ENCODE measurements at places on chromosomes 3 and 15.

DNA sequence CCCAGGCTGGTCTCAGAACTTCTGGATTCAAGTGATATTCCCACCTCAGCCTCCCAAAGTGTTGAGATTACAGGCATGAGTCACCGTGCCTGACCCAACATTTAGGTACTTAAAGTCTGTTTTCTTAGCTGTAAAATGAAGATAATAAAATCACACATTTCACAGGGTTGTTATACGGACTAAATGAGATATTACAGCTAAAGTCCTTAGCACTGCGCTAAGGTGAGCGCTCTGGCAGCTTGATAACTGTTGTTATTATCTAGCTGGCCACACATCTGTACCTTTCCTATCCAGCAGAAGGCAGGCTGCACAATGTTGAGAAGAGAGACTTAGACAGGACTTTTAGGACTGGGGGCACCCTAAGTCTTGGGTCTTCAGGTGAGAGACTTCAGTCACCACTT is 2.7 kb upstream of the LIPH start:
- ATAC-seq, result no peak

GRCh38 chr3:186845756-186846155 is 3.2 kb downstream of the ADIPOQ start:
- ATAC-seq, result no peak

DNA sequence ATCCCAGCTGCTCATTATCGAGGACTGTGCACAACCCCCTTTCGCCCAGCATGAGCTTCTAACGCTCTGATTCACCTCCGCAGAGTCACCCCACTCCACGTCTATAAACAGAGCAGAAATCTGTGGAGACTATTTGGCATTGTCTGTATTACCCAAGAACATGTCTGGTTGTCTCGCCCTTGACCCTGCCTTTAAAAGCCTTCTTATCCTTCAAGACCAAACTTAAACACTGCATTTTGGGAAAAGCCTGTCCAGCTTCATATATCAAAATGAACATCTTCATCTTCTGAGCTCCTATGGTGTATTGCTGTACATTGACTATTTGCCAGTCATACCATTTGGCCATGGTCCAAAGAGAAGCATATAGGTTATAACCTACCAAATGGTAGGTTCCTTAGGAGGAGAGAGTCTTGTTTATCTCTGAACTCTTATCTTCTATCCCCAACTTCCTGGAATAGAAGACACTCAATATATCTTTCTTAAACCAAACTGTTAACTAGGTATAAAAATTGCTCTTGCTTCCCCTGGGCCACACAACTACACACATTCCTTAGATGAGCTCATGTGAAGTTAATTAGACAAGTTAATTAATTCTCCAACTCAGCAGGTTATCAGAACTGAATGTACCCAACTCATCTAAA is 90.1 kb downstream of the FBN1 start:
- no peak for ATAC-seq

- no peak for ATAC-seq
These were observed 3.2 kb downstream of the DTWD1 start for GRCh38 chr15:49624056-49624455.

DNA sequence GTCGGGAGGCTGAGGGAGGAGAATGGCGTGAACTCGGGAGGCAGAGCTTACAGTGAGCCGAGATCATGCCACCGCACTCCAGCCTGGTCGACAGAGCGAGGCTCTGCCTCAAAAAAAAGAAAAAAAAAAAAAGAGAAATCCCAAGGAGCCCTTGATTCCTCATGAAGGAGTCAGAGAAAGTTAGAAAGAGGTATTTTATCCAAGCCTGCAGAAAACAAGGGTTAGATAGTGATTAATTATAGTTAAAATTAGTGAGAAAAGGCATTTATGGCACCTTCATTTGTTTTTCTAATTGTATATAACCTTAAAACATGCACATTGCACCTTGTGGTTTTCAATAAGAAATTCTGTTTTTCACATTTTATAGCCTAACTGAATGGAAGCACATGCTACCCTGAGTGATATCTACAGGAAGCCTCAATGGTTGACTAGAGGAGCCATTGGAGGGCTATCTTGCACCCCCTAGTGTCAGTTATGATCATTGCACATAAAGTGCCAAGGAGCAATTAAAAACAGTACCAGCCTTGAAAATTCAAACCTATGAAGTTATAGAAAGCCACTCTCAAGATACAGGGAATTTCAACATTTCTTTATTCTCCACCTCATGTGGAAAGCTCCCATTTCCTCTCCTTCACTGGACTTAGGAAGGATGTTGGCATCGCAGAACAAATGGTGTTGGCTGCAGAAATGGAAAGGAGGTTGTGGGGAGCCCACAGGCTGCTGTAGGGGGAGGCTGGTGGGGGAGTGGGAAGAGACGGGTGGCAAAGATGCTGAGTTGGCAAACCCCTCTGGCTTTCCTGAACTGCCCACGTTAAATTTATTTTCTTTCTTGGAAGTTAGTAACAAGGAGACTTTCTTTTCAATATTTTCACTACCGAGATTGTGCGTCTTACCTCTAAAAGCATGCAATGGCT is 48.5 kb downstream of the ITGA11 start:
- no peak for ATAC-seq

DNA sequence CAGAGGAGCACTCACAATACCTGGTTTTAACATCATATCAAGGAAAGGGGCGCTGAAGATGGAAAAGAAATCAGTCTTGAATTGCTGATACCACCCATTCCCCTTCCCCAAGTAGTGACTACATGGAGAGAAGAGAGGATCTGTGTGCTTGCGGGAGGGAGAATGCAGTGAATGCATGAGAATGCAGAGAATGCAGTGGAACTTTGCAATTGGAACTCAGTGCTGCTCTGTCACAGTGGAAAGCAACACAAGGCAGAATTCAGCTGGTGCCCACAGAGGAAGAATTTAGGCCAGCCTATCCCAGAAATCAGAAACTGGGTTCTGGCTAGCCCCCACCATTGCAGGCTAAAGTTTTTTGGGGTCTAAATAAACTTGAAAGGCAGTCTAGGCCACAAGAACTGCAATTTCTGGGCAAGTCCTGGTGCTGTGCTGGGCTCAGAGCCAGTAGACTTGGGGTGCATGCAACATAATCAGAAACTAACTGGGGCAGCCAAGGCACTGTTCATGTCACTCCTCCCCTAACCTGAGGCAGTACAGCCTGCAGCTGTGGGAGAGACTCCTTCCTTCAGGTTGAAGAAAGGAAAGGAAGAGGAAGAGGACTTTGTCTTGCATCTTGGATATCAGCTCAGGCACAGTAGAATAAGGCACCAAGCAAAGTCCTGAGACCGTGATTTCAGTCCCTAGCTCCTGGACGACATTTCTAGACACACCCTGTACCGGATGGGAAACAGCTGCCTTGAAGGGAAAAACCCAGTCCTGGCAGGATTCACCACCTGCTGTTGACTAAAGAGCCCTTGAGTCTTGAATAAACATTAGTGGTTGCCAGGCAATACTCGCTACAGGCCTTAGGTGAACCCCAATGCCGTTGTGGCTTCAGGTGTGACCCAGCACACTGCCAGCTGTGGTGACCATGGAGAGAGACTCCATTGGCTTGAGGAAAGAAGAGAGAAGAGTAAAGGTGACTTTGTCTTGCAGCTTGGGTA is 329.3 kb downstream of the TBL1XR1 start:
- peak; percentile 36 for ATAC-seq

- no peak for ATAC-seq
These were observed 30.7 kb downstream of the EIF4E3 start for GRCh38 chr3:71694358-71694999.

DNA sequence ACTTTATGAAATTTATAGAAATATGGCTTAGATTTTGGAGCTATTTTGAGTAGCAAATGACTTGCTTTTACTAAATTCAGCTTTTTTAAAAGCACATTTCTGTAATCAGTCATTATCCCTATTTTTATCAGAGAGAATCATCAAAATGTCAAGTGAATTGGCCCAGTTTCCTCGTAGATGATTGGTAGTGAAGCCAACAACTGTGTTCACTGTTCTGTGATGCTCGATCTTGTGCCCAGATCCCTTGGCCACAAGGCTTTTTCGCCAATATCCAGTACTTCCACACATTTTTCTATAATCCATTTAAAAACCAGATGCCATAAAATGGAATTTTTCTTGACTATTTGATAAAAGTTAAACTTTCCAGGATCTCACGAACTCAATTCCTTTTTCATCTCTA is 336.5 kb downstream of the ZNF385D start:
- no peak for ATAC-seq

- ATAC-seq, result no peak
These were observed 887.3 kb downstream of the NTRK3 start for GRCh38 chr15:87369269-87369668.

DNA sequence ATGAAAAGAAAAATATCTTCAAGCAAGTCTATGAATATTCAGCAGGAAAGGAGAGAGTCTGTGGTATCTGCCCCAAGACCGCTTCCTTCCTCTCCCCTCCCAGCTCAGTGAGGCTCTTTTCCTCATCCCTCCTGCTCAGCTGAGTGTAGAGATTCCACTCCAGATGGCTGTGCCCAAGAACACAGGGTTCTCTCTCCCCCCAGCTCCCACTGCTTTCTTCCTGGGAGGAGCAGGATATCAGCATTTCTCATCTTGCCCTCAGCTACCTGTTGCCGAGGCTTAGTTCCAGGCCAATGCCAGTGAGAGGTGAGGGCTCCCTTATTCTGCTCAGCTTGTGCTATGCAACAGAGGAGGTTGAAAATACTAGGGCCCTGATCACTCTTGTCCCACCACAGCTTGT is 211.9 kb downstream of the SV2B start:
- no peak for ATAC-seq

DNA sequence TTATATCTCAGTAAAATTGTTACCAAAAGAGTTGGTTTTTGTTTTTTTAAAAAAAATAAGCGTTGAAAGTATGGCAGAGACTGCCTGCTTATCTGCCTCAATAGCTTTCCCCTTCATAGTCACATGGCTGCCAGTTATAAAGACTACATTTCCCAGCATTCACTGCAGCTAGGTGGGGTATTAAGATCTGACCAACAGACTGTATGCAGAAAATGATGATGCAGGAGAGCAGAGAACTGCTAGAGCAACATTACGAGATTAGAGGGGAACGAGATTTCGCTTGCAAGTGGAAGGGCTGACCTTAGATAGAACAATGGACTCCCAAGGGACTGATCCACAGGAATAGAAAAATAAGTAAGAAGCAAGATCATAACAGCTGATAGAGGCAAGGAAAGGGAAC is 14.3 kb downstream of the RHOA start:
- peak; percentile 64 for ATAC-seq

DNA sequence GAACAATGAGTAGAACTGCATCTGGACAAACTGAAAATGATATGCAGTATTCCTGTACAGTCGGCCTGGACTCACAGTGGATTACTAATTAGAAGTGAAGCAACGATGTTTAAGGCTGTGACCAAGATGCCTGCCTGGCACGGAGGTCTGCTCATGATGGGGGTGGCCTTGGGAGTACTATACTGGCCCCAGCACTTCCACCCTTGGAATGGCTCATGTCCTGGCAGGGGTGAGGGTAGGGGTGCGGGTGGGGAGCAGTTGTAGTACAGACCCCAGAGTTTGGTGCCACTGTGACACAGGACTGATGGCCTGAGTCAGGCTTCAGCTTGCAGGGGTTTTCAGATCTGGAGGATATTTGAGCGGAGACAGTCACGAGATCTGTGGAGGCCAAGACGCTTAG is 55.1 kb upstream of the ICE2 start:
- no peak for ATAC-seq

- ATAC-seq, result no peak
These were observed 40.1 kb upstream of the SEMA4B start for GRCh38 chr15:90160781-90161727.

DNA sequence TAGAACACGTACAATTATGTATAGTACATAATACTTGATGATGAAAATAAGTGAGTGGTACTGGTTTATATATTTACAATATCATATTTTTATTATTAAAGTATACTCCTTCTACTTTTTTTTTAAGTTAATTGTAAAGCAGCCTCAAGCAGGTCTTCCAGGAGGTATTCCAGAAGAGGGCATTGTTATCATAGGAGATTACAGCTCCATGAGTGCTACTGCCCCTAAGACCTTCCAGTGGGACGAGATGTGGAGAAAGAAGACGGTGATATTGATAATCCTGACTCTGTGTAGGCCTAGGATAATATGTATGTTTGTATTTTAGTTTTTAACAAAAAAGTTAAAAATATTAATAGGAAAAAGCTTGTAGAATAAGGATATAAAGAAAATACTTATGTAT is 40.3 kb upstream of the SCN5A start:
- ATAC-seq, result no peak

- no peak for ATAC-seq
These were observed 2.2 kb downstream of the LRCH3 start for GRCh38 chr3:197793247-197793646.

DNA sequence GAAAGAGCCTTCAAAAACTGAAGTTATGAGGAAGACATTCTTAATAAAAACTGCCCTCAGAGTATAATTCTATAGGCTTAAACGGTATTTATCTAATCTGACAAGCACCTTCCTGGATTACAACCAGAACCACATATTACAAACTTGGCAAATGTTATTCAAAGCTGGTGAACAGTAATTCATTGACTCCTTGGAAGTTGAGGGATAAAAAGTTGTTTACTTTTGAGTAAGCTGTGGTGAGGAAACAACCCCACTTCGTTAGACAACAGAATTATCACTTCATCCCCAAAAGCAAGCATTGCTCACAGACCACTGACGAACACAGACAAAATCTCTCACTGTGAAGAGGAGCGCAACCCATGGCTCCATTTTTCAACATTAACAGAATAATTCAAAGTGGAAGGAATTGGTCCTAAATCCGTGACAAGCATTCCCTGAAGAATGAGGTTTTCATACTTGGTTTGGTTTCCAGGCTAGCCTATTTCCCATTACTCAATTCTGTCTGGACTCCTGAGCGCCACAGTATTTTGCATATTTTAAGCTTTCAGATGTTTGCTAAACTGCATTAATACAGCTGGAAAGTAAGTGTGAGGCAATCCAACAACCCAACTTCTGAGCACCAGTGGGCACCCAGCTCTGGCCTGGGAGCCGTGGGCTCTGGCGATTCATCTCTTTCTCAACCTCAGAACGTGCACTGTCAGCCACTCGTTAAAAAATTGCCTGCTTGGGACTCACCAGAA is 32.7 kb downstream of the LRIG1 start:
- no peak for ATAC-seq

DNA sequence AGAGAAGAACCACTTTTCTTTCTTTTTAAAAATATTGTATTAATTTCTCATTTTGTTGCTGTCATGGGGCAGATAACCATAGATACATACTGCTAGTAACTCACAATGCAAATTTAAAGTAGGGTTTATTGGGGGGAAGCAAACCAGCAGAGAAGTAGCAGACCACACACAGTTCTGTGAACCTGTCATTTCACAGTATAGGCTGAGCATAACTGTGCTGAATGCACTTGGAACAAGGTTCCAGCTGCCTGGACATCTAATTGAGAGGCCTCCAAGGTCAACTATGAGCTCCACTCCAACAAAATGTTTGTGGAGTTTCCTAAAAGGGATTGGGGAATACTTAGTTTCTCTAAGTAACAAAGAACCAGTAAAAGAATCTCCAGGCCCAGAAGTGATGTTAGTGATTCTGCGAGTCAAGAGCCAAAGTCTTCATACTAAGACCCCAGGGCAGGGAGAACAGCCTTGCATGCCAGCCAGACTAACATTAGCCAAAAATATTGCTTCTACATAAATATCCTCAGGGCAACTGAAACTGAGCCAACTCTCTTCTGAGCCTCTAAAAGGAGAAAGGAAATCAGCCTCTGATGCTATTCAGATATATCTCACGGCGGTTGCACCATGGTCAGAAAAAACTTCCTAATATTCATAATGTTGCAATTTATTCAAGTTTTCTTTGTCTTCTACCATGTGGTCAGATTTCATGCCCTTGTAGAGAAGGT is 856.4 kb upstream of the ALCAM start:
- no peak for ATAC-seq

GRCh38 chr3:157336252-157337009 is 100.2 kb upstream of the PTX3 start:
- no peak for ATAC-seq

All from stimulated activated memory B cell treated with anti-CD40 and anti-IgM and Interleukin-4, amounts not matched to agents 10 μg/mL and 1 μg/mL and 100 μg/mL, for 72 hours (primary cell).